Eye (tissue), 1 donor: ENCODE measurements at places on chromosomes 5 and 9.

DNA sequence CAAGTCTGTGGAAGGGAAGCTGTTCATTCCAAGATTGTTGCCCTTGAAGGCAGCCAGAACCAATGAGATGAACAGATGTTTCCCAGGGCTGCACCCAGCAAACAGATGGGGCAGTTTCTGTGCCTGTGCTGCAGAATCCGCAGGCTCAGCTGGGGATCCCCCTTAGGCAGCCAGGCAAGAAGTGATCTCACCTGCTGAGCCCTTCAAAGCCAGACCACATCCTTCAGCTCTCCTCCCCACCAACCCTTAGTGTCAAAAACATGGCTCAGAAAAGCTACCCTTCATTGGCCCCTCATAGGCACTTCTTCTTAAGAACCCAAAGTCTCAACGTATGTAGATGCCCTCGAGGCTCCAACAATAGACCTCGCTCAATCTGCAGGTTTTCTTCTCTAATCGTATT is 626.7 kb downstream of the CCDC171 start:
- no peak for DNase-seq

GRCh38 chr5:175728316-175728715 is 70.4 kb downstream of the HRH2 start:
- DNase-seq = no peak

DNA sequence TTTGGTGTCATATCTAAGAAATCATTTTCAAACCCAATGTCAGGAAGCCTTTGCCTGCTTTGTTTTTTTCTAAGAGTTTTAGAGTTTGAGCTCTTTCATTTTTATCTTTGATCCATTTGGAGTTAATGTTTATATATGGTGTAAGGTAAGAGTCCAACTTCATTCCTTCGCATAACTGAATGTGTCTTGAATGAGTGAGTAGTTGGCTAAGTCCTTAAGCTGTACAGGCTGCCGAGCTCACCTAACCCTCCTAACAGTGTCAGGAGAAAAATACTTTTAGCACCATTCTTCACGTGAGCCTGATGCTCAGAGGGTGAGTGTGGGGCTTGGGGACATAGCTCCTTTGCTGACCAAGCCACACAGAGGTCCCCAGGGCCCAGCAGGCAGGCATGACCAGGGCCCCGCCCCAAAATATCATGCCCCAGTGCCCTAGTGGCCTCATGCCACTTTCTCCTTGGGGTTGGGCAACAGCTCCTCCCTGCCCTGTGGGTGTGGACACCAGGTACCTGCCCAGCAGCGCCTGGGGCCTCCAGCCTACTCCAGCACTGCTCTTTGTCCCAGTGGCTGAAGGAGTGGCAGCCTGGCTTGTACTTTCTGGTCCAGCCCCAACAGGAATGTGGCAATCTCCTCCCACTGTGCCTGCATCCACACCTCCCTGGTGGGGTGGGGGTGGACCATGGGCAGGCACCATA is 17.2 kb downstream of the PPARGC1B start:
- no peak for DNase-seq

DNA sequence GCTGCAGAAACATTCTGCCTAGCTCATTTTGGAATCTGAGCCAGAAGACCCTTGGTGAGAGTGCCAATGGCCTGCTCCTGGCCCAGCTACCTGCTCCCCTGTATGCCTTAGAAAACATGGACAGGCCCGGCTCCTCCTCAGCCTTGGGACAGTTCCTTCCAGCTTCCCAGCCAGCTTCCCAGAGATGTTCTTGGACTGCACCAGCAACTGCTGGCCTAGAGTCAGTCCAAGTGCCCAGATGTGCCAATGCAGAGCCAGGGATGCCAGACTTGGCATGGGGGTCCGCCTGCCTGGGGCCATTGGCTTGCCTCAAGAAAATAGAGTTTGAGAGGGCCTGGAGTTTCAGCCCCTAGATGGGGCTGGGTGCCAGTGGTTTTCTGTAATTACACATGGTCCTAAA is 142.2 kb upstream of the TRIM32 start:
- DNase-seq = no peak

DNA sequence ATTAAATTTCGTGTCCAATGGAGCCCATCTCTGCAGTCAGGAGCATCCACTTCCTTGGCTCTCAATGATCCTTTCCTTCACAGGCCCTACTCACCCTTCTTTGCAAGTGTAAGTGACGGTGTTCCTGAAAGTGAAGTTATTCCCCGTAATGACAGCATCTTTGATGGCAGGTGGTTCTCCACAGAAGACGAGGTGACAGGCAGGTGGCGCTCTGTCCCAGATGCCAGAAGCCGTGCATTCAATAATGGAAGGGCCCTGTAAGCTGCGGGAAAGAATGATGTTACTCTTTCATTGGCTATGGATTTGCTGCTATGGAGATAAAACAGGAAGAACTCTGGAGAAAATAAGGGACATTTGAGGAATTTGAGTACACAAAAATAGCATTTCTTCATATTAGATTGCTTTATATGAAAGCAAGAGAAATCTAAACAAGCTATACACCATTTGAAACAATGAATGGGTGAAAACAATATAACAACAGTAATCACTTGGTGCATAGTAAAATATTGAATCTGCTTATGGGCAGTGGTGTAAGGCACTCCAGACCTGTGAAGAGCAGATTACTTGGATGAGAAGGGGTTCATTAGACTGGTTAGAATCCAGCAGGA is 89.9 kb upstream of the TXNDC8 start:
- peak; percentile 46 for DNase-seq

- no peak for DNase-seq
These were observed 55.7 kb downstream of the LIFR start for GRCh38 chr5:38500573-38501260.

DNA sequence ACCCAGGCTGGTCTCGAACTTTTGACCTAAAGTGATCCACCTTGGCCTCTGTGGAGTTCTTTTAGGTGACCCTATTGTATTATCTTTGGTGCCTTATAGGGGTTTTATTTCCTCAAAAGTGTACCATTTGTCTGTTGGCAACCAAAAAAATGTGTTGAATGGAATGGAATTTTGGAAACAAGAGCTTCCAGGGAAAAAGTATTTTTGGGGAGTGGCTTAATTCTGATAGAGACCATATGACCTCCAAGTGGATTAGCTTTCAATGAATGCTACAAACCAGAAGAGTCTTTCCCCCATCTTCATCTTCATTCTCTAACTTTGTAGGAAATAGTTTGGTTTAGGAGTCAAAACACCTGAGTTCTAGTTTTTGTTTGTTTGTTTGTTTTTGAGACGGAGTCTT is 3.4 kb upstream of the OGN start:
- DNase-seq = no peak

GRCh38 chr5:32710550-32711361 is at the start of gene NPR3:
NPR3 (plus strand) TSS chr5:32711321; CDS start chr5:32711777, 456 bp downstream.
- peak; percentile 77 for DNase-seq

- DNase-seq = no peak
These were observed 84.6 kb downstream of the NDUFAF2 start for GRCh38 chr5:61029456-61030162.

- DNase-seq = no peak
These were observed 12.5 kb upstream of the WNK2 start for GRCh38 chr9:93171261-93171990.

DNA sequence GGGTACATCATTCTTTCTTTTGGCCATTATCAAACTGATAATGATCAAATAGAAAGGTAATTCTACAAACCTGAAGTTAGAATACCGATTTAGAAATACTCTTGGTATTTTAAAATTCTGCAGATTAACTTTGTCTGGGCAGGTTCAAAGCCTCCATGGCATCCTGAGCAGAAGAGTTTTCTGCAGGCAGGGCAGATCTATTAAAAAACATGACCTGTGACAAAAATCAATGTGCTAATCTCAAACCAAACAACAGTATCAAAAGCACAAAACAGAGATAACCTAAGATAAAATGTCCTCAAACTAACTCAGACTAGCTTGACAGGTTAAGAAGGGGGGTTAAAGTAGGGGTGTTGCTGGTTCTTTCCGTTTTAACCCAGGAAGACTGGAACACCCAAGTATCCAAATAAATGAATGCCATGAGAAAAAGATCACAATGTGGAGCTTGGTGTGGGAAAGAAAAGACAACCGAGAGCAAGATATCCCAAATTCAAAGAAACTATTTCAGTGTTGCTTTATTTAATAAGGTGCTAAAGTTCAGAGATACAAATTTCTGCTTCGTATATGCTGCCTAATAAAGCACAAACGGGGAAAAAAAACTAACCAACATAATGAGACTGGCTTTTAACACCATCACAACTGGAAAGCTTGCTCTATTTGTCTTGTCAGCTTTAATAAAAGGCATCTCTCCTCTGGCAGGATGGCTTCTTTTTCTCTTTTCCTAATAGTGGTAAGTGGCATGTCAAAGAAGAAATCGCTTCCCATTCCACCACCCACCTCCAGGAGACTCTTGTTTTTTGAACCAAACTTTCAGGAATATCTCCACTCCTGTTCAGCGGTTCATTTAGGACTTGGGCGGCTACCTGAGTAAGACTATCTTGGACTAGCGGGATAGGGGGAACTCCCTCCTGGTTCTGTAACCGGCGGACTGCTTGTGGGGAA is 2.3 kb downstream of the EFNA5 start:
- peak; percentile 78 for DNase-seq
